RWPE2 (cell line): ENCODE measurements at places on chromosomes 4 and X.

GRCh38 chr4:138706201-138706600 is 309.4 kb upstream of the NOCT start:
- DNase-seq, result no peak

- no peak for DNase-seq
Measured at GRCh38 chr4:87011340-87012034, 76.7 kb downstream of the AFF1 start.

DNA sequence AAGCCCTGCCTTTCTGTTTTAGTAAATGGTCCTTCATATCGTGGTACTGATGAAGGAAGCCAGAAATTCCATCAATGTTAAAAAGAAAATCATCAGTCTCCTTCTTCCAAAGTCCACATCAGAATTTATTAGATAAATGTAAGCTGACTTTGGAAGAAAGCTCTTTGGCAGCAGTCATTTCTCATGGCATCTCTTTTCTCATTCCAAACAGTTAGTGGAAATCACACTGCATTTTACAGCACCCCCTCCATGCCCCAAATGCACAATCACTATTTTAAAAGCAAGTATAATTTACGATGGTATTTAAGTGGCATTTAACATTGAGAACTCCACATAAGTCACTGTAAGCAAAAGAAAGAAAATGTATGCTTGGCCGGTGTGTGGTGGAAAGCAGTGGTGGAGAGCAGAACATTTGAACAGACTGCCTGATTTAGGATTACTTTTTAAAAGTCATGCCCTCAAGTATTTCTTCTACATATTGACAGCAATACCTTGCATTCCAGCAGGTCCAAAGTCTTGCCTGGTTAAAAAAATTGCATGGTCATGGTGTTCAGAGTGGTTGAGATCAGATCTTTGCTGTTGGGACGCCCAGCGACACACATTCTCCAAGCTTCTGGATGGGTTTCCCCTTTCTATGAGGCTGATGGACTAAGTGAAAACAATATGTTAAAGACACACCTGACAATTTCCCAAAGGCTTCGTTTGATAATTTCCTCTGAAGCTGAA is 248.6 kb downstream of the ADAMTS3 start:
- DNase-seq, result no peak

GRCh38 chr4:14918336-14918735 is 83.9 kb upstream of the CPEB2 start:
- no peak for DNase-seq

DNA sequence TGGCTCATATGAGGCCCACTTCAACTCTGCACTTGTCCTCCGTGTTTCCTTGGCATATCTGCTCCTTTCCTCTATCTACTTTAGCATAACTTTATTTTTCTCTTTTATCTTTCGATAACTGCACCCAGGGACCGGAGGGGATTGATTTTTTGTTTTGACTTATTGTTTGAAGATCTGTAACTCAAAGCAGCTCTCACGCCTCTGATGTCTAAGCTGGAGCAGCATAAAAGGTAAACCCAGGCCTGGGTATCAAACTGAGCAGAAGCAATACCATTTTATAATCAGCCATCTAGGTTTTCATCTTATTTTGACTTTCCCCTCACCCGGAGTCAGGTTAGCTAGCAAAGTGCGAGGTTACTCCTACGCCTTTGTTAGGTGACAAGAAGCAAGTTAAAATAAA is 28.4 kb downstream of the LEF1 start:
- no peak for DNase-seq

GRCh38 chr4:36243355-36244256 is 708 bp downstream of the ARAP2 start:
- no peak for DNase-seq

DNA sequence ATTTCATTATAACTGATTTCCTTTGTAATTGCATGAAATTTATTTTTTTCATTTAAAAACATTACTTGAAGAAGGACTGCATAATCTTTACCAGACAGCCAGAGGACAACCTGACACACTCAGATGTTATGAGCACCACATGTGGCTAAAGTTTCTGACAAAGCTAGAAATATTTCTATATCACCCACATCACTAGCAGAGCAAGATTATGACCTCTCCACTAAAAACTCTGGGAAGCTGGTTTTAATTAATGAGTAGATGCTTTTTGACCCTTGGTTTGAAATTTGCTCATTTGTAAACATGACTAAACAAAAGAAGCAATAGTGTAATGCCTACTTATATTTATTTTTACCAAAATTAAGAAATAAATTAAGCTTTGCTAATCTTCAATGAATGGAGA is 661.5 kb upstream of the EPHA5 start:
- DNase-seq, result no peak

DNA sequence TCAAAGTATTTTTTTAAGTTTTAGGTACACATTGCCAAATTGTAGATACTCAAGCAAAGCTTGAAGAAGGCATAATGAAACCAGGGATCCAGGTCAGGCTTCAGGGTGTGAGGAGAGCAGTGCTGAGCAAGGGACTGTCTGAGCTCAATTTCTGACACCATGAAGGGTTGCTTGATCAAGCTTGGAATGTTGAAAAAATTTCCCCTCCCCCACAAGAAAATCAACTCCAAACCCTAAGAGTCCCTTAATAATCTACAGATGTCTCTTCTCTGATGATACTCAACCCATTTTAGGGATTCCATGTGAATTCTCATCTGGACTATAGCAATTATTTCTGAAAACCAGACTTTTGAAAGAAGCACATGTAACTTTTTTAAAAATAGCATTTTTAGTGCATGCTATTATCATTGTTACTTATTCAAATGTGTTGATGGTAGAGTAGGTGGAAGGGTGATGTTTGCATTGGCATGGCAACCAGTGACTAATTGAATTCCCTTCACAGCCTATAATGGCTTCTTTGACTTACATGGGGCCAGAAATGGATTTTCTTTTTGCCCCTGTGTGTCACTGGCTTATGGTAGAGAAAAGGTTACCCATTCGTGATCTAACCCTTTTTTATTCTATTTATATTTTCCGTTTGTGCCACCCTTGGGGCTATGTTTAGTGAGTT is 252.0 kb downstream of the FBXW7 start:
- no peak for DNase-seq

- no peak for DNase-seq
Measured at GRCh38 chr4:46450556-46450955, 60.6 kb upstream of the GABRA2 start.

- no peak for DNase-seq
Measured at GRCh38 chr4:99356992-99357391, 4.4 kb upstream of the ADH1C start.

DNA sequence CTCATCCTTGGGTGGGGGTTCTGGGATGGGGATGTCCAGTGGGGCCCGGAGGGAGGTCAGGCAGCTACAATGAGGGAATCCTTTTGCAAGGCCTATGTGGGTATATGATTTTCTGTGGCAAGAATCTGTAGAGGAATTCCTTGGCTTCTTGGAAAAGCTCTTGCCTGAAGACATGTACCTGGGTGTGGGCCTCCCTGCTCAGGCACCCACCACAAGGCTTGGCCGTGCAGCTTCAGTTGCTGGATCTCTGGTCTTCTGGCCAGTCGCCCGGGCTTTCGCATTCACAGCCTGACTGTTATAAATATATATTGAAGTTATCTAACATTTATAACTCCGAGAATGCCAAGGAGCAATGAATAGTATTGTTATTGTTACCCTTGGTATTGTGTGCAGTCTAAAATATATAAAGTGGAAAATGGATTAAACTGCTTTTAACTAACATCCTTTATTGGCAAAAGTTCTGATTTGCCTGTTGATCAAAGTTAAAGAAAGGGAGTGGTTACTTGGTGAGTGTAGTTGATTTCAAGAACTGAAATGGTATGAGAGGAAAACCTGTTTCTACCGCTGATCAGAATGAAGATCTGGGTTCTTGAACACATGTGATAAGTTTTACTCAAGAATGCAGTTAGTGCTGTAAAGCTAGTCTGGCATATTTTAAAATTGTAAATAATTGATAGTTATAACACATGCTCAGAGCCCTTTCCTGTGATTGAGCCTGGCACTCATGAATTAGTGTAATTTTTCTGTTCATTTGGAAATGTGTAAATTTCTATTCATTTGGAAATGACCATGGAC is 36.0 kb downstream of the PTTG2 start:
- no peak for DNase-seq

DNA sequence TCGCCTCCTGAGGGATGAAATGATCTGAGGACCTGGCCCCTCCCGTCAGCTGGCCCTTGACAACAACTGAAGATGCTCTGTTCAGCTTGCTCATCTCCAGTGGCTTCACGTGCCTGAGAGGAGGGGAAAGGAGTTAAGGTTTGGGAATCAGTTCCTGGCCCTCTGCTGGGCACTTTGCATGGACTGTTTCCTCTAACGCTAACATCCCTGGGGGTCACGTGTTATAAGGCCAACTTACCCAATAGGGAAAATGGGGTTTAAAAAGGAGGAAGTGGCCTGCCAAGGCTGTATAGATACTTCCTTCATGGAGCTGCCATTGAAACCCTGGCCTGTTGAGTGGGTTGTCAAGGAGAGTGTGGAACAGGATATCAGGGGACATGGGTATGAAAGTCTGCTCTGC is 65.6 kb downstream of the OR13H1 start:
- no peak for DNase-seq

DNA sequence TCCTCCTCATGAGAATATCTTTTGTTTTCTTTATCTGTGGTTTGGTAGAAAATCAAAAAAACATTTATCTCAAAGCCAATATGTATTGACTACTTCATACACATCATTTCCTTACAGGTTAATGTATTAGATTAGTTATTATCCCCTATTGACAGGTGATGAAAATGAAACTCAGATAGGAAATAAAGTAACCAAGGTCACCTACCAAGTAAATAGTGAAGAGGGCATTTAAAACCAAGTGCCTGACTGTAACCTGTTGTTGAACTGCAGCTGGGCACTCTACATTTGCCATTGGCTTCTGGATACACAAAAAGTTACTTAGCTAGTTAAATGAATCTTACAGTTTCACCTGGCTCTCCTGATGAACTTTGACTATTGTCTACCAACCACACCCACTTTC is 41.4 kb upstream of the CTSO start:
- no peak for DNase-seq

DNA sequence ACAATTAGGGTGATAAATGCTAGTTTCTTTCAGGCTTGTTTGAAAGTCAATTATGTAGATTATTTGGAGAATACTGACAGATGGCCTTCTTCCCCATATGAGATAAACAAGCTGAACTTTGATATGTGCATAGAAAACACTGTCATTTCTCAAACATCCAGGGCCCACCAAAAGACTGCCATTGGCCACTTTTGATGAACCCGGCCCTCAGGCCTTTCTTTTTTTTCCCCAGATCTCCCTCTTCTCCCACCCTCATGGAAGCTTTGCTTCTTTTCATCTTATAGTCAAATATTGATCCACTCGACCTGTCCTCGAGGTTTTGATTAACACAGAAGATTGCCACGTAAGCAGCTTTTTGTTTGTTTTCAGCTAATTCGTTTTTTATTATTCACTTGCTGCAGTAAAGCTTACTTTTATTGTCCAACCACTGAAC is 377.4 kb downstream of the SMARCA1 start:
- no peak for DNase-seq

DNA sequence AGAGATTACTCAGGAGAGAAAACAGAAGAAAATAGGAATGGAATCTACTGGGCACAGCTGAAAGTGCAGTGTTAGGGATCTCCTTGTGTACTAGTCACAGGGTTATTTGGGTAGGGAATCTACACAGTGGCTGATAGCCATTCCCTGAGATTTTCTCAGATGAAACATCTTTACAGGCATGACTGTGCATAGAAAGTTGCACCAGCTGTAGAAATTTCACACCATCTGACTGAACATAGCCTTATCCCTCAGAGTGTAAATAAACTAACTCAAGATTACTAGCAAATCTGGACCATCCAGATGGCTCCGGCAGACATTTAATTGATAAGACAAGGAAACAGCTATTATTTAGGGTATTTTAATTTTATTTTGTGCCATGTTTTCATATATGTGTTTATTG is 2053.5 kb upstream of the TENM3 start:
- DNase-seq, result no peak

GRCh38 chrX:54495814-54496516 is at the start of gene FGD1:
Gene FGD1 (minus strand): TSS chrX:54496234. CDS start chrX:54495432, 802 bp downstream.
- DNase-seq, result peak; percentile 53

DNA sequence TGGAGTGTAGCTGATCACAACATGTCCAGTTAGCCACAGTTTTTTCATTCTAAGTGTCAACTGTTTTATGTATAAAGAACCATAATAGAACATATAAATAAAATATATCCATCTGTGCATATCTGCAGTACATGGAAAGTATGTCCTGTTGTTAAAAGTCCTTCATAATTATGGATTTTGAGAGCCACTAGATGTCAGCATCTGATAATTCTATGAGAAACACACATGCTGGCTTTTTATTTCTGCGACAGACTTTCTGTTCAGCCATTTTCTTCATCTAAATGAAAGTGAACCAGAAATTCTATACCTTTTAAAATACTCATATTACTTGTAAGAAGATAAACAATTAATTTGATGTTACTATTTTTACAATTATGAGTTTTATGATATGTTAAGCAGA is 251.5 kb downstream of the GPM6A start:
- no peak for DNase-seq

DNA sequence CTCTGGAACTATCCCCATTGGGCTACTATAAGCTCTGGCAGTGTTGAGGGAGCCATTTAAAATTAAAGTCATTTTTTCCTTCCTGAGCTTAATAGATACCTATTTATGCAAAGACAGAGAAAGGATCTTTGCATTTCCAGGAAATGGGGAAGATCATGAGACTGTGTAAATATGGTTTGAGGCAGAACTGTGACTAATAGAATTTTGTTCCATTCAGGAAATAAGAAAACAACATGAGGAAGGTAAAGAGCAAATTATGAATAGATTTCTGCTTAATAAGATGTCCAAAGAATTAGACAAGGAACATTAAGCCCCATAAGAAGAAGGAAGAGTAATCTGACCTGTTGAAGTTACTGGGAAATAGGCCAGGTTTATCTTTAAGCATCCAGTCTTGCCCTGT is 17.8 kb upstream of the TBC1D19 start:
- no peak for DNase-seq

DNA sequence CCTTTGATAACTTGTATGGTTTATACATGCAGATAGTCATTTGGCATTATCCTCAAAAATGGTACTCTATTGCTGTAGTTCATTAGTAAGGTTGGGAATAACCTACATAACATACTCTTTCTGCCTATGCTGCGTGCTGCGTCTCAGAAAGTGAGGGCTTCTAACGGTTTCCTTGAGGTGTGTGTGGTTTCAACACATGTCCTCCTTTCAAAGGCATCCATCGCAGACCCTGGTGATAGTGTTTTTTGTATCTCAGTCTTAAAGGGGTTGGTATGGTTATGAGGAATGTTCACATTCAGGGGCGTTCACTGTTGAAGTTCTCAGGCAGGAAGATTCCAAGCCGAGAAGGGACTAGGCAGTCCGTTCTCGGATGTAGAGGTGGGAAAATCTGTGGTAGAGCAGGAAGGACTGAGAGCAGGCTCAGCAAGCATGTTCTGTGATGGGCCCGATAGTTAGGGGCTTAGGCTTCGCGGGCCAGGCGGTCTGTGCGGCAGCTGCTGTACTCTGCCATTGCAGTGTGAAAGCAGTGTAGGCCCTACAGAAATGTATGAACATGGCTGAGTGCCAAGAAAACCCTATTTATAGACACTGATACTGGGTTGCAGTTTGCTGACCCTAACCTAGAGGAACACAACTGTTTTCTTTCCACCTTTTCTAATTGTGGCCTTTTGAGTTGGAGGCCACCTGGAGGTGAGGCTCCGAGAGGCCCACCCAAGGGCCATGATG is 123.2 kb downstream of the GPR143 start:
- no peak for DNase-seq
